ENCODE measurements at places on chromosomes 12 and 14.

GRCh38 chr12:15770581-15770980 is 18.6 kb downstream of the EPS8 start:
- DNase-seq: no peak

DNA sequence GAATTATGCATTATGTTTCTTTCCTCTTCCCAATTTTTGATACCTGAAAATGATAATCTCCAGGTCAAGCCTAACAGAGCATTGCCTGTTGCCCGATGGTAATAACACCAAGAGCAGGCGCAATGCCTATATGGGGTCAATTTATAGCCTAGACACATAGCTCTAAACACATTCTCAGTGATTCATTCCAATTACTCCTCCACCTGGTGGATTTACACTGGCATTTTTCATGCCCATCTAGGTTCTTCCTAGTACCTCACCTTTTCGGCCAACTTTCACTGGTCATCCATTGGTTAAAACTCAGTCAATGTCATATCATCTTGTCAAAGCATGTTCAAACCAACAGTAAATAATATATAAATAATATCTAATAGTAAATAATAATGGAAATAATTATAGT is 53.1 kb downstream of the EIF2S3B start:
- no peak for DNase-seq

GRCh38 chr12:47017901-47018475 is 61.4 kb upstream of the PCED1B start:
- no peak for DNase-seq

- peak; percentile 52 for DNase-seq
Observed at GRCh38 chr12:3913278-3913677, 40.1 kb upstream of the PARP11 start.

- no peak for DNase-seq
Observed at GRCh38 chr12:92844151-92844763, 84.8 kb downstream of the EEA1 start.

- DNase-seq: no peak
Observed at GRCh38 chr12:105888696-105889095, 250.1 kb downstream of the NUAK1 start.

GRCh38 chr14:85214471-85214870 is 315.5 kb upstream of the FLRT2 start:
- no peak for DNase-seq

DNA sequence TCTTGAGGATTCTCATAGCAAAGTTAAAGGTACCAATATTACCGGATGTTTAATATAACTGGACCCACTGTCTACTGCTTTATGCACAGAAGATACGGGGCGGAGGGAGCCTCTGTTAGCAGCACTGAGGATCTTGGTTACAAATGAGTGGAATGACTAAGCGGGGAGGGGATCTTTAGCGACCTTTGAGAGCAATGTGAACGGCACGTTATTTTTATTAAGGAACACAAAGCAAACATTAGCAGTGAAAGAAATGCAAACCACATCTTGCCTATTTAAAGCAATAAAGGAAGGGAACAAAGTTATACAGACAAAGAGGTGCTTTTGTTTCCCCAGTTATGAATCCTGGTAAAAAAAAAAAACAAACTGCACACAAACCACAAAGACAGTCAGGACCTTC is 27.1 kb upstream of the PRMT8 start:
- no peak for DNase-seq

GRCh38 chr14:65045709-65046108 is 56.6 kb downstream of the MAX start:
- no peak for DNase-seq

- DNase-seq: no peak
Observed at GRCh38 chr12:108241986-108242703, 97.0 kb downstream of the CMKLR1 start.

GRCh38 chr14:45038865-45039264 is 45.1 kb upstream of the PRPF39 start:
- DNase-seq: no peak

DNA sequence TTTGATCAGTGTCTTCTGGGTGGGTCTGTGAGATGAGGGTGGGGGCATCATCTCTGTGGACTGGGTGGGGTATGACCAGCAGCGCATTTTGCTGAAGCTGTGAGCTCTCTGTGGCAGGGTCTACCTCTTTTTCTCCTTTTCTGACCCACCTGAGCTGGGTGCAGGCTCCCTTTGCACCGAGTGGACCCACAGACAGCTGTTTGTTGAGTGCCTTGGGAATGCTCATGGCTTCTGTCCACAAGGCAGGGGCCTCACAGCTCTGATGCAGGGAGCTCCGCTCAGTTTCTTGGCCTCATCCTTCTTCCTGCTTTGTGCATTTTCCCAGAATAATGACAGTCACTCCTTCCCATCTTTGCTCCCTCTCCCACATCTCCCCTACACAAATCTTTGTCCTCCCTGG is 380.6 kb downstream of the DPF3 start:
- DNase-seq: no peak

- DNase-seq: peak; percentile 30
Observed at GRCh38 chr12:52066346-52067080, 3.3 kb upstream of the ATG101 start.

DNA sequence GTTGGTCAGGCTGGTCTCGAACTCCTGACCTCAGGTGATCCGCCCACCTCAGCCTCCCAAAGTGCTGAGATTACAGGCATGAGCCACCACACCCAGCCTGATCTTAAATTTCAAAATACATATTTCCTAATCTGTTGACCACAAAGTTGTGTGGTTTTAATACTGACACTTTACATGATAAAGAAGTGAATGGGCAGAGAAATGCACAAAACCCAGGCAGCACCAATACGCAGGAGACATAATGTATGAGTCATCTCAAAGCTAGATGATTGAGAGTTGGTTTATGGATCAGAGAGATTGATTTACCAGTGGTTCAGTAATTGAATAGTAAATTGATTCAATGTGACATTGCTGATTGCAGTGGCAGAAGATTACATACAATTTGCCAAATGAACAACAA is 19.2 kb upstream of the PPP2R5E start:
- DNase-seq: no peak

- DNase-seq: no peak
Observed at GRCh38 chr14:28766469-28766955, at the start of gene FOXG1. FOXG1 (plus strand) TSS chr14:28766787; CDS start chr14:28767280, 493 bp downstream.

DNA sequence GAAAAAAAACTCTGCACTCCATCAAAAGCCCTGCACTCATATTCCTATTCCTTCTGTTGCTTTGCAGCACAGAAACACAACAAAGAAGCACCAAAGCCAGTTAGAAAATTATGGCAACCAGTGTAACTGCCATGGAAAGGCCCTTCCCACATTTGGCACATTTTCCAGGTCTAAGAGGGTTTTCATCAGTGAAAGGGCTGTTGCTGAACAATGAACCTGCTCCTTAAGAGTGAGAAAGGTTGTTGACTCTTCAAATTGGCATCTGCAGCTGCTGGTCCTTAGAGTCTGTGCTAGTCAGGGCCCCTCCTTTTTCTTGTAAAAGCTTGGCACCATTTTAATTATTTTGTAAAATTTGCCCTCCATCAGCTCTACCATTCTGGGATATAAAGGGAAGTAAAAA is 378.7 kb upstream of the KITLG start:
- DNase-seq: no peak

DNA sequence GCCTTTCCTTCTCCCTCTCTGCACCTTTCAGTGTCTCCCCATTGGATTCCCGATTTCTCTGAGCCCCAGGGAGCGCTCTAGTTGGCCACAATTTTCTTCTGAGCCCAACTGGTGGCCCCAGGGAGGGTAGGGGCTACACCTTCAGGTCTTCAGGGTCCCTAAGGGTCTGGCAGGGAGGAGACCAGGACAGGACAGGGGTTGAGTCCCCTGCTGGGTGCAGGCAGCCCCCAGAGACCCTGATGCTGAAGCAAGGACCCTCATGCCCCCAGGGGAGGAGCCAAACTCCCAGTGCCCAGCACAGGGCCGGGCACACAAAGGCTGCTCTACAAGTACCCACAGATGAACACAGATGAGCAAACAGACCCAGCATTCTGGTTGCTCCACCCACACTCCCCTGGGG is 12.7 kb downstream of the FOXN4 start:
- no peak for DNase-seq

- DNase-seq: no peak
Observed at GRCh38 chr14:53295372-53295771, 142.2 kb upstream of the DDHD1 start.

GRCh38 chr12:6769666-6770065 is 2.7 kb upstream of the LAG3 start:
- DNase-seq: no peak

- no peak for DNase-seq
Observed at GRCh38 chr12:108589028-108589839, 8.7 kb downstream of the TMEM119 start.

GRCh38 chr12:57891542-57892228 is 45.2 kb upstream of the CTDSP2 start:
- DNase-seq: no peak

DNA sequence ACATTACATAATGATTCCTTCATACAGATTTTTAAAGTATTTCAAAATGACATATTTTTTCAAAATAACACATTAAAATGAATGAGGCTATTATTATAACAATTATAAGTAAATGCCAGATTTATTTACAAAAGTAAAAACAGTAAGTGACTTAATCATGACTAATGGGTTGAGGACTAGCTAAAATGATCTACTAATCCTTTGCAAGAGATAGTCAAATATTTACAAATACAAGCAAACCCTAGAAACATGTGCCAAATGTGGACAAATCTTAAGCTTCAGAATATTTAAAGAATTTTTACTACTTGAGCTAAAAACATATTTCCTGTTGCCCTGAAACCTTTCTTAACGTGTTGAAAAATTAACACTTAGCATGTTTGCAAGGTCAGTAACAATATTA is 74.8 kb downstream of the KIF21A start:
- no peak for DNase-seq

GRCh38 chr12:24378548-24379407 is 429.3 kb upstream of the SOX5 start:
- DNase-seq: no peak

- no peak for DNase-seq
Observed at GRCh38 chr14:68873376-68873775, 80.5 kb upstream of the ZFP36L1 start.

DNA sequence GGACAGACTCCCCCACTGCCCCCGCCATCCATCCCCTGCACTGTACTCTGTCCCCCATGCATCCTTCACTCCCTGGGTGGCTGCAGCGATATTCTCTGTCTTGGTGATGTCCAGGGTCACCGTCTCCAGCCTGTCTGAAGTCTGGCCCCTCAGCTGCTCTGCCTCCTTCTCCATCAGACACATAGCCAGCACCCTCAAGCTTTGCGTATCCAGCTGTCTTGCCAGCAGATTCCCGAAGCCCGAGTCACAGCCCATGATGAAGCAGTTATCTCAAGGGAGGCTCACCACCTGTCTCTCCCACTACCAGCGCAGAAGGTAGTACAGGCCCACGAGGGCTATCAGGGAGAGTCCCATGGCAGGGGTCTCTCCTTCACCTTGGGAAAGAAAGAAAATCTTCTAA is 77.8 kb downstream of the HSD17B6 start:
- DNase-seq: no peak

DNA sequence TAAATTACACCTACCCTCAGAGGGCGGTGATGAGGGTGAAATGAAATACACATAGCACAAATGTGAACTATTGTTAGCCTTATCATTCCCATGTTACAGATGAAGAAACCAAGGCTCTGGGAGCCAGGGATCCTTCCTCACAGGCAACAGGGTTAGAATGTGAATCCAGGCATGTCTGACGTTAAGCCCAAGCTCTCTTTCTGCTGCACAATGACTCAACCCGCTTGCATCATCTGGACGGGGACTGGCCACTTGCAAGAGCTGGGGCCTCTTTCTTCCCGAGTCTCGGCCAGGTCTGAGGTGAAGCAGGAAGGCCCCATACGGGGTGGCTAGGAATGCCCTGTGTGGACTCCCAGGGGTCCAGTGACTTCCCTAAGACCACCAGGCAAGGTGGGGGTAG is 105.2 kb downstream of the RBM19 start:
- no peak for DNase-seq

DNA sequence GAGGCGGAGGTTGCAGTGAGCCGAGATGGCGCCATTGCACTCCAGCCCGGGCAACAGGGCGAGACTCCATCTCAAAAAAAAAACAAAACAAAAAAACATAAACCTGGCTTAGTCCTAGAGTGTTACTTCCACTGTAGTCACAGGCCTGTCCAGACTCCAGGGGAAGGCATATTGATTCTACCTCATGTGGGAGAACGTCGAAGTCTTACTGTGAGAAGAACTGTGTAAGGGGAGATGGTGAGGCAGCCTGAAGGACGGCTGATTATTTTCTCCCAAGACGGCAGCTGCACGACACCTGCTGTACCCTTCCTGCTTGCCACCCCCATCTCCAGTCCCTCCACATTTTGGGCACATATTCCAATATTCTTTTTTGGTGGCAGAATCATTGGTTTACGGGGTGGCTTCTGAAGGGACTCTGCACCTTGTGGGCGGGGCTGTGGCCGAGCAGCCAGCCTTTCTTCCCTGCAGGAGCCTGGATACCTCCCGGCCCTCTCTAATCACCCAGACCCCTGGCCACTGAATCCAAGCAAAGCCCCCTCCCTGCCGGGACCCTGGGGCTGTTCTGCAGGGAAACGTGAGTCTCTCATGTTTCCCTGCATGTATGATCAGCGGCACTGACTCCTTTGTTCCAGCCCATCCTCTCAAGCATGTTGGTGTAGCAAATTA is 12.2 kb upstream of the KLC1 start:
- DNase-seq: no peak

- no peak for DNase-seq
Observed at GRCh38 chr12:125954362-125954761, 889.1 kb downstream of the AACS start.

- DNase-seq: peak; percentile 32
Observed at GRCh38 chr12:132593938-132594358, 16.4 kb downstream of the LRCOL1 start.

- DNase-seq: peak; percentile 83
Observed at GRCh38 chr14:100285021-100285912, 21.0 kb downstream of the SLC25A29 start.

GRCh38 chr12:104467346-104467837 is 10.6 kb downstream of the CHST11 start:
- DNase-seq: no peak

DNA sequence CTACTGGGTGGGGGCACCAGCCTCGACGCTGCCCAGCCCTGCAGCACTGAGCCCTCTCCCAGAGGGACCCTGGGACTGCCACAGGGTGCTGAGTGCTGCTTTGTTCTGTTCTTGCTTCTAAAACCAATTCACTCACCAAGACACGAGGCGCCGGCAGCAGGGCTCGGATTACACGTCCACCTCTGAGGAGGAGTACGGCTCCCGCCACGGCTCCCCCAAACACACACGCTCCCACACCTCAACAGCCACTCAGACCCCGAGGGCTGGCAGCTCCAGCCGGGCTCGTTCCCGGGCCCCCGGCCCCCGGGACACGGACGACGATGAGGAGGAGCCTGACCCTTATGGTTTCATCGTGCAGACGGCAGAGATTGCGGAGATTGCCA is 24.3 kb downstream of the CEP170B start:
- no peak for DNase-seq
